ENCODE measurements at places on chromosomes 7 and 10. TPM values are rescaled to one million over a fixed set of nuclear protein-coding genes. Genes with fewer than 3 reads are reported as not detected.

Gene ACTR3C
- total RNA-seq = 2.8 TPM

Gene PIK3CG
- total RNA-seq = 5.4 TPM

Gene VAX1
- total RNA-seq = not detected

Gene ANKRD30A
- not detected for total RNA-seq

Gene PNPLA8
- 40.7 TPM for total RNA-seq

Gene HMX2
- total RNA-seq = not detected

Gene HOXA11
- total RNA-seq = 1.2 TPM

Gene ACSM6
- 0.12 TPM for total RNA-seq

Data from A172 (cell line).